ENCODE measurements at places on chromosomes 4 and X.

DNA sequence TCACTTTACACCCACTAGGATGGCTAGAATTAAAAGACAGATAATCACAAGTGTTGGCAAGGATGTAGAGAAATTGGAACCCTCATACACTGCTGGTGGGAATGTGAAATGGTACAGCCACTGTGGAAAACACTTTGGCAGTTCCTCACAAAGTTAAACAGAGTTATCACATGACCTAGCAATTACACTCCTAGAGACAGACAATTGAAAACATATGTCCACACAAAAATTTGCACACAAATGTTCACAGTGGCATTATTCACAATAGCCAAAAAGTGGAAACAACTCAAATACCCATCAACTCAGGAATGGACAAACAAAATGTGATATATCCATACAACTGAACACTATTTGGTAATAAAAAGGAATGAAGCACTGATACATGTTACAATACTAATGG lies 5.7 kb downstream of the ZNF280C start:
- DNase-seq, result no peak

DNA sequence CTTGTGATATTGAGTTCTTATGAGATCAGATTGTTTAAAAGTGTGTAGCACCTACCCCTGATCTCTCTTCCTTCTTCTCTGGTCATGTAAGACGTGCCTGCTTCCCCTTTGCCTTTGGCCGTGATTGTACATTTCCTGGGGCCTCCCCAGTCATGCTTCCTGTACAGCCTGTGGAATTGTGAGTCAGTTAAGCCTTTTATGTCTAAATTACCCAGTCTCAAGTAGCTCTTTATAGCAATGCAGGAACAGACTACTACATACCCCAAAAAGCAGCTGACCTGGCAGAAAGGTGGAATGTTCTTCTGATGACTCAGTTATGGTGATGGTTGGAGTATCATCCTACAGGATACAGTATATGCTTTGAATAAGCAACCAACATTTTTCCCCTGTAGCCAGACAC lies 11.4 kb upstream of the MCUB start:
- DNase-seq, result no peak

DNA sequence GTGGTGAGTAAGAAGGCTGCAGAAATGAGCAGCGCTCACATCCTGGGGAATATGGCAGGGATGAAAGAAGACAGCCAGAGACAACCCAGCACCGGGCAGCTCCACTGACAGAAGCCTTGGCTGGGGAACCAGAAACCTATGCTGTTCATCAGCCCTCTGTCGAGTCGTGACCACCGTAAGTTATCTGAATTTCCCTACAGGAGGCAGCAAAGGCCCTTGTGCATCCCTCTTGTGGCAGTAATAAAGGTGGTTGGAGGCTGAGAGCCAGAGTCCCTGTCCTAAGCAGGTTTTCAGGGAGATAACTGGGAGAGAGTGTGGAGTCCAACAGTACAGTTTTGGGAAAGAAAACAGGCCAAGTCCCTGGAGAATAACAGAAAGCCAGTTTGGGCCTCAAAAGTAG lies 194.0 kb upstream of the BOD1L1 start:
- DNase-seq, result no peak

GRCh38 chr4:107755841-107756356 lies 35.9 kb upstream of the PAPSS1 start:
- DNase-seq, result no peak

DNA sequence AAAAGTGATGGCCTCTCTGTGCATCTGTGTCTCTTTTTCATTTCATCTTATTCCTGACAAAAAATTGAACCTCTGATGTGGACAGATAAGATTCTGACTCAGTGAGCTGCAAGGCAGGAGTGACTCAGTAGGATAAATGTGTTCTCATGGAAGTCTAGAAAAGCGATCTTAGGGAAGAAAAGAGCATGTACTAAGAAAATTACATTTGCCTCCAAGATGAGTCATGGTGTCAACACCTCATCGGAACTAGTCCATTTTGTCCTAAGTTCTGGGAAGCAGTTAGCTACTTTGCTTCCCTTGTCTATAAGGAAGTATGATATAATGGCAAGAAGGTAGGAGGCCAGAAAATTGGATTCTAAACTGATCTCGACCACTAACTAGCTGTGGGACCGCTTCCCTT lies 83.5 kb upstream of the AFF2 start:
- no peak for DNase-seq

DNA sequence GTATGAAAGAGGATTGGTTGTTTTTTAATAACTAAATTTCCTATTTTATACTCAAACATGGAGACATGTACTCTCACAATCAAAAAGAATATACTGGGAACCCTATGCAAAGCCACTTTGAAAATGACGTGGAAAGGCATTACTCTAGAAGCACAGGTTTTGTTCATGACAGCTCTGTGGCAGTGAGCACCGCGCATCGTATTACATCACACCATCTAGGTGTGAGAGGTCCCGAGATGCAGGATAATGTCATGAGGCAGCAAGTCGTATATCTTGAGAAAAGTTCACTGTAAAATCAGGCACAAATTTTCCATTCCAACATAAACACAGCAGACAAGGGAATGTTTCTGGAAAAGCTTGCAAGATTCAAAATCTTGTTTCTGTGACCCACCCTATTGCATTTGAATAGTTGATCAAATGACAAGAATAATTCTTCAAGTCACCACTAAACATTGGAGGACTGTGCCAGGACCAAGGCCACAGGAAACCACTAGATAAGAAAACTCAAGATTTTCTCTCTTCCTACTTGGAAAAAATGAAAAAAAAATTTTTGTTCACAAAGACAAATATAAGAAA lies 127.6 kb downstream of the LDB2 start:
- DNase-seq, result no peak

DNA sequence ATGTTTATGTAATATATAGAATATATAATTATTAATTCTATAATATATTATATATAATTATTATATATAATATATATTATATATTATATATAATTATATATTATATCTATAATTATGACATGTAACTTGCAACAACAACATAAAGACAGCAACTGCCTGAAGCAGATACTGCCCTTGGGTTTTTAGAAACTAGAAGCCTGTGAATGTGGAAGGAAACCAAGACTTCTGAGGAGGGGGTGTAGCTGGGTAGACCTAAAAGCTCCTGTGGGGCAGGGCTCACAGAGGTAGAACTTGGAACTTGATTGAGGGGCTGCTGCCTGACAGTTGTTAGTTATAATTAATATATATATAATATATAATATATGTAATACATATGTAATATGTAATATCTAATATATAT lies 167.2 kb upstream of the SLIT2 start:
- no peak for DNase-seq

GRCh38 chrX:132272826-132273225 lies 53.6 kb upstream of the RAP2C start:
- DNase-seq, result no peak

DNA sequence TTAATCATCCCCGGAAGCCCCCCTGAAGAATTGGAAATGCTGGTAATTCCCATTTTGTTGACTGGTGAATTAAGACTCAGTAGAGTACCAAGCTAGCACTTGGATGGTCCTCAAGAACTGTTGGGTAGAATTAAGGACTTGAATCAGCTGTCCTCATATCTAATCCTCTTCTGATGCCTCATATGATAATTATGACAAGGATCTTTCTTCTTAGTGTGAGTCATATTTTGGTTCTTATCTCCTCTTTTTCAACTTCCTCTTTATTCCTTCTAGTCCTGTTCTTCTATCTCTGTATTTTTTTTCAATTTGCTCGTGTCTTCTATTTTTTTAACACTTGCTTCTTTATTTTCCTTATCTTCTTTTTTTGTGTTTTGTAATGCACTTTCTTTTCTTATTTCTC lies 206.3 kb upstream of the ANXA3 start:
- DNase-seq, result no peak

- DNase-seq, result no peak
These were observed 41.2 kb downstream of the ACOX3 start for GRCh38 chr4:8399298-8399697.

GRCh38 chr4:16035843-16036242 lies 48.0 kb downstream of the PROM1 start:
- DNase-seq, result no peak

- DNase-seq, result no peak
These were observed 240.4 kb upstream of the LDB2 start for GRCh38 chr4:17138847-17139246.

DNA sequence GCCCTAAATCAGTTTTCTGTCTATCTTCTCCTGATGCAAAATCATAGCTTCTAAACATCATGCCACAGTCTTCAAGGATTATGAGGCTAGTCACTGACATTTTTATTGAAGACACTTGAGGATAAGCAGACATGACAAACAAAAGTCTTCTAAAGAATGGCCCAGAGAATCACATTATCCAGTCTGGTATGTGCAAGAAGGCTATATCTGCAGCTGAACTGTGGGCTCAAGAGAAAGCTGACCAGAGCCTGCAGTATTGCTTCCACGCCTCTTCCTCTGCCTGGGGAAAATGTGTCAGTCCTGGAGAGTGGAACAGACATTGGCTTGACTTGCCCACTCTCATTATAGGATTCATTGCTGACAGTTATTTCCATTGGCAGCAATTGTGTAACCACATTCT lies 553.5 kb downstream of the SPOCK3 start:
- DNase-seq, result no peak

- no peak for DNase-seq
These were observed 716 bp downstream of the KIT start for GRCh38 chr4:54658252-54659093.

- no peak for DNase-seq
These were observed 862.2 kb downstream of the TRAM1L1 start for GRCh38 chr4:116223040-116223732.

GRCh38 chr4:166153548-166153947 lies 280.5 kb downstream of the TLL1 start:
- DNase-seq, result no peak

GRCh38 chr4:121408-122084 lies 2.8 kb upstream of the ZNF718 start:
- no peak for DNase-seq

DNA sequence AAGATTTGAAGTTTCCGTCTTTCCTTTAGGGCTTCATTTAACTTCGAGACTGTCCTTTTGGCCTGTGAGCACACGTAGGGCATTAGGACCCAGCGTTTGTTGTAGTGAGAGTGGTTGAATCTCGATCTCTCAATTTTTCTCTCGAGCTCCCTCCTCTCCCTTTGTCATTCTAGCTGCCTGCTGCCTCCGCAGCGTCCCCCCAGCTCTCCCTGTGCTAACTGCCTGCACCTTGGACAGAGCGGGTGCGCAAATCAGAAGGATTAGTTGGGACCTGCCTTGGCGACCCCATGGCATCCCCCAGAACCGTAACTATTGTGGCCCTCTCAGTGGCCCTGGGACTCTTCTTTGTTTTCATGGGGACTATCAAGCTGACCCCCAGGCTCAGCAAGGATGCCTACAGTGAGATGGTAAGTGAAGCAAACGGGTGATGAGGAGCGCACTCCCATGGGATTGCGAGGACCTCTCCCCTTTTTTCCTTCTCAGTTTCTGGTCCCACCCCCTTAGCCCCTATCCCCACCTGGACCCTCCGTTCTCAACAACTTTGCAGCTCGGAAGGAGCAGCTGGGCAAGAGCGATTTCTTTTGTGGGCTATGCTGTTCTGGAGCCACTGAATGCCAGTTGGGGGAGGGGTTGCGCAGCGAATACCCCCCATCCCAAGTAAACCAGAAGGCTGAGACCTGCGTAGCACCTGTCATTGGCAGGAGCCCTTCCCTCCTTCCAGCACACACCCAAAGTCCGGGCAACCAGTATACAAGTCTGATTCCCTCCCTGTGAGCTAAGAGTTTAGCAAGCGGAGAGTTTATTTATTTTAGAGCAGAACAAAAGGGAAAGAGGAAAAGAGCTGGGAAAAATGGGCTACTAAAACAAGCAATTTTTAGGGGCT lies at the start of gene TMEM35A:
Gene TMEM35A, plus strand, starts transcription at position 164 of the 883 bp plus-strand sequence. Its CDS starts 124 bp downstream, at position 288.
- no peak for DNase-seq

Data from smooth muscle cell of the brain vasculature (primary cell).